ENCODE measurements at places on chromosomes 2 and 18.

GRCh38 chr2:45869165-45869501 is 217.7 kb downstream of the PRKCE start:
- DNase-seq, result no peak

- DNase-seq, result no peak
Observed at GRCh38 chr2:127954857-127955256, 69.1 kb upstream of the AMMECR1L start.

DNA sequence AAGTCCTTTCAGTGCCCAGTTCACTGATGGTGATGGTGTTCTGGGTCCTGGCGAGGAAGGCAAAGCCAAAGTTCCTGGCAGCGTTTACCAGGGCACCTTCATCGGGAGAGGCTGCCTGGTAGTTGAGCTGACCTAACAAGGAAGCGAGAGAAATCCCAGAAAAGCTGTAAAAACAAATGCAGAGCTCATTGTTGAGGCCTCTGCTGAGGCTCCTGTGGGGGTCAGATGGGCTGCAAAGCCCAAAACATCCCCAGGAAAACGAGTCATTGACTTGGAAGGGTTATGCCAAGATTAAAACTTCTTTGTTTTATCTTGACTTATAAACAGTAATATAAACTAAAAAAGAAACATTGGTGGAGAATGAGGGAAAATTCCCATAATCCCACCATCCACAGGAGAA is 53.3 kb upstream of the NARS1 start:
- no peak for DNase-seq

GRCh38 chr2:8786463-8786862 is 51.0 kb downstream of the KIDINS220 start:
- no peak for DNase-seq

GRCh38 chr2:163665051-163665450 is 70.8 kb downstream of the FIGN start:
- no peak for DNase-seq

- DNase-seq, result no peak
Observed at GRCh38 chr2:170943596-170943995, 14.5 kb downstream of the GORASP2 start.

DNA sequence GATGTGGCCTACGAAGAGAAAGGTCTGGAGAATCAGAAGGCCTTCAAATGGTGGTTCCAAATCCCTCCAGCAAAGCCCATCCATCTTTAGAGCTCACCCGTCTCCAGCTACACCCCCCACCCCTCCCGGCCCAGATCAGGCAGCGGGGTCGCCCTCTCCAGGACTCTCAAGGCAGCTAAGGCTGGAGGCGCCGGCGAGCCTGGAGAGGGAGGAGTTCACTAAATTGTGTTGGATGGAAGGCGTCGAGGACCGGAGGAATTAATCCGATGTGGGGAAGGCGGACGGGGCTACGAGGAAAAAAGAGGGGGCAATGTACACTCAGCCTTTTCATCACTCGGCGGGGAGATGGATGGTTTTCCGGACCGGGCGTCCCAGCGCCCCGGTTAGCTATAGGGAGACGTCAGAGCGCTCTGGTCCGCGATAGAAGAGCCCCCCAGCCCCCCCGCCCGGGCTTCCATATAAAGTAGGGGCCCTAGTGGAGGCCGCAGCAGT is at the start of gene GRP:
Gene GRP (plus strand): TSS at position 487 of the 492 bp plus-strand sequence. CDS start 108 bp downstream, outside the sequence.
- no peak for DNase-seq

DNA sequence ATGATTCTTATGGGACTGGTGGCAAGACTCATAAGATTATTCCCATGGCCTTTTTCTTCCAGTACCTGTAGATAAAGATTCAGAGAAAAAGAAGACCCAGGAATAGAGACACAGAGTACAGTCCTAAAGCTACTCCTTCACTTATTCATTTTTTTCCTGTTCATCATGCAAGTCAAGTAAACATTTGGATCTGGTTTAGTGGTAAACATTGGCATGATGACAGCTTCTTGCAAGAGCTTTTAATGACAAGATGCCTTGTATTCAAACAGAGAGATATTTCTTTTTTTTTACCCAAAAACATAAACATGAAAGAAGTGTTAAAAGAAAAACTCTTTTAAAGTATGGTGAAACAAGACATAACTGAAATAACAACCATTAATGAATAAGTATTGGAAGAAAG is 20.2 kb downstream of the CXCR2 start:
- no peak for DNase-seq

All from NCI-H1436 treated with DMSO at 0.1 percent for 48 hours (cell line).